ENCODE measurements at places on chromosomes 3 and 15. TPM values are rescaled to one million over a fixed set of nuclear protein-coding genes. Genes with fewer than 3 reads are reported as not detected.

Gene STRIT1
- not detected for total RNA-seq

Gene HRH1
- 35.2 TPM for total RNA-seq

Gene CLSTN2
- total RNA-seq: 92.3 TPM

Gene CGNL1
- 45.4 TPM for total RNA-seq

Gene CHCHD6
- total RNA-seq: 11.7 TPM

Gene CLRN1
- not detected for total RNA-seq

Gene OR5K2
- not detected for total RNA-seq

Gene XRN1
- total RNA-seq: 9.1 TPM
